Activated CD4-positive, alpha-beta T cell treated with anti-CD3 and anti-CD28 coated beads, Interleukin-2, amount 50 U/mL, for 1 hour (primary cell): ENCODE measurements at places on chromosomes 5 and 9.

- DNase-seq = no peak
These were observed 57.4 kb downstream of the THBS4 start for GRCh38 chr5:80092486-80093107.

GRCh38 chr9:71636143-71636839 is 132.0 kb downstream of the CEMIP2 start:
- DNase-seq = no peak

DNA sequence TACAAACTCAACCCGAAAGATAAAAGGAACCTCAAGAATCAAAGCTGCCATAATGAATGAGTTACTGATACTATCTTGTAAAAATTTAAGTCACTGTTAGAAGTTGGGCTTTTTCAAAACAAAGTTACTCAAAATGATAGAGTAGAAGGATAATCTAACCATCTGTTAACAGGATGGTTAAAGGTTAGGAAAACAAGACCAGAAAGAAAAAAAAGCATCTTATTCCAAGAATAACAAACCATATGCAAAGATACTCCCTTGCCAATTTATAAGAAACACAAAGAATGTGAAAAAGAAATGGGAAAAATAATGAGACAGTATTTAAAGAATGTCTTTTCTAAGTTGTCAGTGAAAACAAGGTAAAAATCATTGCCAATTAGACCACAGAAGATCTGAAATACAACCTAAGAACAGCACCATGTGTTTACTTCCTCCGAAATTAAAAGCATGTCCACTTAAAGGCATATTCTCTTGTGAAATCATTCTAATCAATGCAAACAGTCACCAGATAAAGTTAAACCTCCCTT is 51.2 kb downstream of the STRBP start:
- no peak for DNase-seq

DNA sequence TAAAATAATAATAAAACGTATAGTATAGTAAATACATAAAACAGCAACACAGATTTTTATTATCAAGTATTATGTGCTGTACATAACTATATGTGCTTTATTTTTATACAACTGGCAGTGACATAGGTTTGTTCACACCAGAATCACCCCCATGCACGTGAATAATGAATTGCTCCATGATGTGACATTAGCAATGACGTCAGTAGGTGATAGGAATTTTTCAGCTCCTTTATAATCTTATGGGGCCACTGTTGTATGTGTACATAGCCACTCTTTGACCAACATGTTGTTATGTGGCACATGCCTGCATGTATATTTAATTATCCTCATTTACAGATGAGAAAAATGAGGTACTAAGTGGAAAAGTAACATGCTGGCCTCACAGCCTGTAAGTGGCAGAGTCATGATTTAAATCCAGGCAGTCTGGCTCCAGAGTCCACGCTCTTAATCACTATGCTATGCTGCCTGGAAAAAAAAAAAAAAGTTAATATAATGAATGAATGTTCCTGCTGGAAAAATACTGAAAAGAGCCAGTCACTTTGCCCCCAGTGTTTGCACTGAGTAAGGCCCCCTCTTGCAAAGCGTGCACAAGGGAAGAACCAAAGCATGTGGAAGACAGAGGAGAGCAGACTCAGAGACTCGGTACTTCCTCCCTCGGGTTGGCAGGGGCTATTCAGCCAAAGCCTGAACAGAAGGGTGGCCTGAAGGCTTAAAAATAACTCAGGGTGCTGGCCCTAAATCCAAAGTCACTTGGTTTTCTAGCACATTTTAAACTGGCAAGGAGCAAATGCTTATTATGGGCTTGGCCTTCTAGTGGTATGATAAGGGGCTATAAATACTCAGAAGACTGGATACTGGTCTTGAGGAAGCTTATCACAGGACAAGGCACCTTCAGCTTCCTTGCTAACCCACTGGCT is 206.8 kb downstream of the GLIS3 start:
- DNase-seq = no peak

- DNase-seq = no peak
These were observed 77.7 kb downstream of the ARSB start for GRCh38 chr5:78907255-78907891.

GRCh38 chr5:107739661-107740060 is 68.9 kb upstream of the EFNA5 start:
- no peak for DNase-seq

- DNase-seq = no peak
These were observed 314.0 kb downstream of the ARHGEF28 start for GRCh38 chr5:73940026-73940425.

GRCh38 chr9:134566196-134566847 is 75.3 kb upstream of the COL5A1 start:
- no peak for DNase-seq

- no peak for DNase-seq
These were observed 134.6 kb downstream of the BOD1 start for GRCh38 chr5:173481821-173482220.

GRCh38 chr5:100668511-100668910 is 133.3 kb downstream of the FAM174A start:
- no peak for DNase-seq

- no peak for DNase-seq
These were observed 281.1 kb downstream of the FER start for GRCh38 chr5:109028608-109029299.

DNA sequence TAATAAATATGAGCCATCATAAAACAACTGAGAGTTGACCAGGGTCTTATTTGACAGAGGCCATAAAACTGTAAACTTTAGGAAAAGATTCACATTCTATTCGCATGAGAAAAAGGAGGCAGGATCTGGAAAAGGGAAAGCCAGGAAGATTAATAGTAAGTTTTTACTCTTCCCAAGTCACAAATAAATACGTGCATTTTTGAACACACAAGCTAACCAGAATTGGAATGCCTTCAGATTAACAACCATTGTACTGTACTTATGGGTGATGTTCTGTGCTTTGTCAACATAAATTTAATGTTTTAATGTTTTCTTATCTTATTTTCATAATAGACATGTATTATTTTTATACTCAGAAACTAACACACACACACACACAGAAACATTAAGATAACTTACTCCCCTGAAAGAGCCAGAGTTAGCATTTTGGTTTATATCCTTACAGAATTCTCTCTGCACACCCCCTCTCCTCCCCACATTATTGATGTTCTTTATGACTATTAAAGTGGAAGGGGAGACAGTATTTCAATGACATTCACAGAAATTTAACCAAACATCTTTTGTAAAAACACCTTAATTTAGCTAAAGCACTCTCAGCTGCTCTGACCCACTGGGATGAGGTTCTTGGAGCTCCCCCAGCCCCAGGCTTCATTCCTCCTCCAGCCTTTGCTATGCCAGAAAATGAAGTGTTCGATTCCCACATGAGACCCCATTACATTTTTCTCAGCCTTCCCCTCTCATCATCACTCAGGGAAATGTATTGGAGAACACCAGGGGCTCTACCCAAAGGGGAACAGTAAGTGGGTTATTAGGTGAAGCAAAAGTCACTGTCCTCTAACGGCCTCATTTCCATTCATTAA is 155.5 kb downstream of the ESM1 start:
- DNase-seq = no peak

GRCh38 chr5:82332886-82333615 is 54.9 kb upstream of the RPS23 start:
- no peak for DNase-seq

GRCh38 chr9:93436218-93436617 is 15.3 kb upstream of the FAM120A start:
- no peak for DNase-seq

- DNase-seq = no peak
These were observed 150.1 kb downstream of the KDM4C start for GRCh38 chr9:6907772-6908381.

- DNase-seq = no peak
These were observed 115.1 kb downstream of the FEM1C start for GRCh38 chr5:115429345-115429940.

DNA sequence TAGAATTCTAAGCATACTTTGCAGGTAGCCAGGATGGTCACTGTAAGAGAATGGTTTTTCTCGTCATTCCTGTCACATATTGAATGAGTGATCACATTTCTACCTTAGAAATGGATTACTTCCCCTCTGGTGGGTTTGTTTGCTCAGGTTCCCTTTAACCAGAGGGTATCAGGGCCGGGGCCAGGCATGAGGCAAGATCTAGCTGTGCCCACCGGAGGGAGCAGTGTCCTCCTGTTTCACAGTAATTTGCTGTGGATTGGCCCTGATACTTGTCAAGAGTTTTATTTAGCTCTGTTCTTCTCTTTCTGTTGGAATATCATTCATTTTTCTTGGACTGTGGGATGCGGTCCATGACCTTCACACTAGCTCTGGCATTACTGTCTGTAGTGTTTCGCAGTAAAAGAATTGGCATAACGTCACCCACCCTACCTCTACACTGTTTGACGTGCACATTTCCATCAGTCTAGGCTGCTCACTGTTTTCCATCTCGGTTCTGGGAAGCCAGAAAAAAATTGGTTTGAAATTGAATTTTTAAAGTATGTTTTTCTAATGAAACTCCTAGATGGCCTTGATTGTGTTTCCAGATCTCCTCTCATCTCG is 42.4 kb upstream of the ZBED3 start:
- peak; percentile 14 for DNase-seq

DNA sequence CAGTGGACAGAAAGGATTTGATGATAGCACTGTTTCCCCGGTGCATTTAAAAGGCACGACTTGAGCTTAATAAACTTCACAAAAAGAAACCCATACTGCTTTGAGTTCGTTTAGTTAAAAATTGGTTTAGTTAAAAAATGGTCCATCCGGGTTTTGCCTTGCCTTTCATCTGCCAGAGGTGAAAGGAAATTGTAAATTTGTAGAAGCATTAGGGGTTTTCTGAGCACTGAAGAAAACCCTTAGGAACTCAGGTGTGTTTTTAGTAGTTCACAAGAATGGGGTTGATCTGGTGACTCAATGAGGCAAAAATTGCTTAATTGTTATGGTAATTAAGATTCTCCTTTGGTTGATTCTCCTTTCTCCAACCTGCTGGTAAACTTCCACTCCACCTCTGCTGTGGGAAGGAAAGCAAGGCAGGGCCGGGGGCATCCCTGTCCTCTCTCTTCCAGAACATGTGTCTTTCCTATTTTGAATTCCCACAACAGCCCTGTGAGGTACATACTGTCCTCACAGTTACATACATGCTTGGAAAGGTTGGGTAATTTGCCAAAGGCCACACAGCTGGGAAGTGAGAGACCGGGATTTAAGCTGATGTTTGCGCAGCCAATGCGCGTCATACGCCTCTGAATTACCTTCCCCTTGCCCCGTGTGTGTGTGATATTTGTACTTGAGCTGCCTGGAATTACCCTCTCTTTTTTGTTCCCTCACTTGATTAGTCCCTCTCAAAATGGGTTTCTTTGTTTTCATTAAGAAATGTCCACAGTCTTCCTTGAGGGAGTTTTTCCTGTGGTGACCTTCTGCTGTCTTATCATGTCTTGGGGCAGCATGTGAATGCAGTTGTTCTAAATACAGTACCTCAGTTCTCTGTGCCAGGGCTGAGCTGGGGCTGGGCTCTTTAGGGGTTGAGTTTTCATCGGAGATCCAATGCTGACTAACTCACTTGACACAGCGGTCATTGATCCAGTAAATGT is 94.4 kb downstream of the ARHGAP26 start:
- DNase-seq = no peak

DNA sequence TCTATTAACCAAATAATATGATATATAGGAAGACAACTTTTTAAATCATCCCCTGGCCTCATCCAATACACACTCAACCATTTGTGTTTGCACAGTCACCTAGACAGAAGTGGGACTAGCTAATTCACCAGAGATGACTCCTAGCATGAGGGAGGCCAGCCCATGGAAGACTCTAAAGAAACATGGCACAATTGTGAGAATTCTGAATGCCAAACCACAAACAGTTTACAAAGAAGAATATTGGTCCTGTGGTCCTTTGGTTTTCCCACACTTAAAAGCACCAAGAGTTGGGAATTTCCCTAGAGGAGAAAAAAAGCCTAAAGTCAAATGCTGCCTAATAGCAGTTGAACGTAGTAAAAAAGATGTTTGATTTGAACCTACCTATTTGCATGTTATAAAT is 609.9 kb downstream of the ACTL7B start:
- no peak for DNase-seq

DNA sequence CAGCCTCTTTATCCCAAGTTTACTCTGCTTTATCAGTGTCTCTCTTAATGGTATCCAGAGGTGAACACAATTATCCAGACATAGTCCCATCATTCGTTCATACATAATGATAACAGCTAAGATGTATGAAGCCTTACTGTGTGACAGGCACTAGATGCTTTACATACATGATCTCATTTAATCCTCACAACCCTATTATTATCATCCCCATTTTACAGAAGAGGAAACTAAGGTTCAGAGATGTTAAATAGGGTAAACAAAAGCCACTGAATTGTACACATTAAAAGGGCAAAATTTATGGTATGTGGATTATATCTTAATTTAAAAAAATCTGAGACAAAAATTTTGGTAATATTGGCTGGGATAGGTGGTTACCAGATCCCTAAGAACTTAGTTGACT is 124.1 kb upstream of the TBC1D2 start:
- DNase-seq = no peak

DNA sequence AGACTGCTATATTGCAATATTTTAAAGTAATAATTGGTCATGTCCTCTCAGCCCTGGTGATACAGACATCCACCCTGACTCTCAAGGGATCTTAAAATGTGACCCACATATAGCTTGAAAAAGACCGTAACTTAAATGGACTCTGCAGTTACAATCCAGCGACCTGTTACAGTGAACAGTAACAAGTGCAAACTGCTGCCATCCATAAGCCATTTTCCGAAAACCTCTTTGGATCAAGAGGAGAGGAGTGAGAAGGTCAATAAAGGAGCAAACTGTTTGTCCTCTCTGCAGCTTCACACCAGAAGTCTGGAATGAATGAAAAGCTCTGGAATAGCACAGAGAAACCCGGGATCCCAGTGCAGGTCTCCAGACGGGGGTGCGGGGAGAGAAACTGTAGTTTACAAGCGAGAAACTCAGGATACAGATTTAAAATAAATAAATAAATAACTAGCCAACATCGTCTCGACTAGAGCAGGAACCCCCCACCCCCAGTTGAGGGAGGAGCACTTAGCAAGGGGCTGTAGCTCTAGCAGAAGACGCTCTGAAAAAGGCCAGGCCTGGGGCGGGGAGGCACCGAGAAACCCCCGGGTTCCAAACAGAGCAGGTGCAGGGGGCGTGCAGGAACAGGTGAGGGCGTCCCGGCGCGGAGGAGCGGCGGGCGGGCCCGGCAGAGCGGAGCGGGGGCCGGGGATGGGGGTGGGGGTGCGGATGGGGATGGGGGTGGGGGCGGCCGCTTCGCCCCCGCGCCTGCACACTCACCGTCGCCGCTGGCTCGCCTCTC is 572 bp downstream of the ZDHHC21 start:
- DNase-seq = peak; percentile 16

DNA sequence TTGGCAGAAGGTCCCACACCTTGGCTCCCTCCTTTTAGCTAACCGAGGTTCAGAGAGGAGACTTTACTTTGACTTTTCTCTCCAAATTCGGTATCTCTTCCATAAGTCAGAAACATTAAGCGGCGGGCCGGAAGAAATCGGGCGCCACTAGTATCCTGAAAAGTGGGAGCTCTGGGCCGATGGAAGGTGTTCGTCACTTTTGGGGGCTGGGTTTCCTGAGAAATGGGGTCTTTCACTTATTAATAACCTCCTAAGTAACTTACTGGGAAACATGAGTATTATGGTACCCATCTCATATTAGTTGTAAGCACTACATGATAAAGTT is 716 bp downstream of the STX17 start:
- no peak for DNase-seq
